ENCODE measurements at places on chromosomes 16 and 17.

GRCh38 chr16:18802767-18803343 lies 1.5 kb upstream of the ARL6IP1 start:
- DNase-seq, result no peak

DNA sequence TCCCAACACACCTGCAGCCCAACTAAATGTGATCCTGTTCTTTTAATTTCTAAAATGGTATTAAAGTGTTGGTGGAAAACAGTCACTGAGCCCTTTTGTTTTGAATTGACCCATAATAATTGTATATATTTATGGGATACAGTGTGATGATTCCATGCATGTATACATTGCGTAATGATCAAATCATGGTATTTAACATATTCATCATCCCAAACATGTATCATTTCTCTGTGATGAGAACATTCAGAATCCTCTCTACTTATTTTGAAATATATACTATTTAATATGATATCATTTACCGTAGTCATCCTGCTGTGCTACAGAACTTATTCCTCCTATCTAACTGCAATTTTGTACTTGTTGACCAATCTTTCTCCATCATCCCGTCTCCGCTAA lies 14.0 kb upstream of the MYH10 start:
- DNase-seq, result no peak

GRCh38 chr17:50884439-50885311 lies 18.5 kb upstream of the TOB1 start:
- no peak for DNase-seq

DNA sequence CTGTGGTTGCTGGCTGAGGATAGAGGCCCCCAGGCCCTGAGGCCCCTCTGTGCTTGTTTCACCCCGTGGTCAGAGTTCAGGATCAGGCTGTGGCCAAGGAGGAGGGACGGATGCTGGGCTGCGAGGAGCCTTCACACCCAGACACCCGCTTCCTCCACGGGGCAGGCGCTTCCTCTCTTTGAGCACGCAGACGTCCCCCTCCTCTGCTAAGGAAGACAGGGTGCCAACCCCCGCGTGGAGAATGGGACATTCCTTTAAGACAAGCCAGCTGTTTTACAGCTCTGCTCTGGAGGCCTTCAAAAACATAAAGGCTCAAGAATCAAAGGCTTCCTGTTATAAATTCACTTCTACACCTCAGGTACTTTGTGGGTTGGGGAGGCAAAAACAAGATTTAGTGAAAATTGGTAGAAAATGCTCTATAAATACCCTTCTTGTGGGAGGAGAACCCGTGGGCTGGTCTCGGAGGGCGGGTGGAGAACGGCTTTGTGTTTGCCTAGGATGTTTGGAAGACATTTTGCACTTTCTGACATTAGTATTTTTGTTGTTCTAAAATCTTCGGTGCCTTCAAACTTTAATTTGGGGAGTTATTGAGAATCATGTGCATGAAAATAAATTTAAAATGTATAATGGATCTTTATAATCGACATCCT lies 60.8 kb upstream of the FOXF1 start:
- DNase-seq, result no peak

DNA sequence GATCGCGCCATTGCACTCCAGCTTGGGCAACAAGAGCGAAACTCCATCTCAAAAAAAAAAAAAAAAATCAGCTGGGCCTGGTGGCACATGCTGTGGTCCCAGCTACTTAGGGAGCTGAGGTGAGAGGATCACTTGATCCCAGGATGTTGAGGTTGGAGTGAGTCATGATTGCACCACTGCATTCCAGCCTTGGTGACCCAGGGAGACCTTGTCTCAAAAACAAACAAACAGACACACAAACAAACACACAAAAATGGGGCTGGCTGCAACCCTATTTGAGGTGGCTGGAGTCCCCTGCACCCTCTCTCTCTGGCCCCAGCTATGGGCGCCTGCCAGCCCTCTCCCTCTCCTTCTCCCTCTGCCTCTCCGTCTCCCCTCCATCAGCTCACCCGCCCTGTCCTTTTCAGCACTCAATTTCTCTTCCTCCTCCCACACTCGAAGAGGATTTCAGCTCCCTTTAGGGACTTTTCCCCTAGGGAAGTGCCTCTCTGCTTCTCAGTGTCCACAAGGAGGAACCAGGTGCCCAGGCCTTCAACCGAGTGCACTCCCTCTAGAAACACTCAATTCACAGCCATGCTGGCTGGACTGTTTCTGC lies 17.5 kb upstream of the TFAP4 start:
- DNase-seq, result no peak

- no peak for DNase-seq
These were observed 26.2 kb downstream of the ADAMTS18 start for GRCh38 chr16:77408607-77409006.

DNA sequence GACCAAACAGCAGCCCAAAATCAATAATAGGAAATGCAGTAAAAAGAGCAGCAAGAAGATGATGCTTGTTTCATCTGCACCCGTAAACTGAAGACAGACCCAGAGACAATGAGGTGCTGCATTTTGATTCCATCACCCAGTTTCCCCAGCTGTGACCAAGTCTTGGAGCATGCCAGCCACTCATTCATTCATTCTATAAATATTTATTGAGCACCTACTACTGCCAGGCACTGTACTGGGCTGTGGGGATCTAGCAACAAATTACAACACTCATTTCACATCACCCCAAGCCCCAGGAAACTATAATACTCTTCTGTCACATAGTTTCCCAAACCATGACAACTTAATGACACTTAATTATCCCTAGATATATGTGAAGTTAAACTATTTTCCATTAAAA lies 79.2 kb downstream of the TOX3 start:
- no peak for DNase-seq
